ENCODE measurements at places on chromosomes 2 and 18. TPM values are rescaled to one million over a fixed set of nuclear protein-coding genes. Genes with fewer than 3 reads are reported as not detected.
A peak's percentile ranks its signal among the peaks of the same experiment; 100 is the strongest.

DNA sequence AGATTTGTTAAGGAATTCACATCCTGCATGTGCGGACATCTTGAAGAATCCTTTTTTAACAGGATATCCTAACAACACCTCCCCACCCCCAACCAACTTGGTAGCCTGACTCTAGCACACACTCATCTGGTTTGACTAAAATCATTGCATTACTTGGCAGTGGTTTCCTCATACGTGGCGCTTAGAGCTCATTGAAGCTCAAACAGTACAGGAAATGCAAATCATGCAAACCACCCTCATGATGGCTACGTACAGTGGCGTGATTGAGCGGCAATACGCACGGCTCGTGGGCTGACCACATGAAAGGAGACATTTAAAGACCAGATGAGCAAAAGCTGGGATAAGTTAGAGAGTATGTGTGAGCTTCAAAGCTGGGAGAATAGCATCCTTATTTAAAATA lies 336.2 kb downstream of the ZEB2 start:
- no peaks in the 10 kb centered on the region for H3K27me3 ChIP-seq
- H3K27ac ChIP-seq = peak overlapping the region; percentile 81
- peak overlapping the region; percentile 52 for H3K4me3 ChIP-seq
- no peaks in the 10 kb centered on the region for H3K36me3 ChIP-seq
- peak; percentile 89 for DNase-seq

DNA sequence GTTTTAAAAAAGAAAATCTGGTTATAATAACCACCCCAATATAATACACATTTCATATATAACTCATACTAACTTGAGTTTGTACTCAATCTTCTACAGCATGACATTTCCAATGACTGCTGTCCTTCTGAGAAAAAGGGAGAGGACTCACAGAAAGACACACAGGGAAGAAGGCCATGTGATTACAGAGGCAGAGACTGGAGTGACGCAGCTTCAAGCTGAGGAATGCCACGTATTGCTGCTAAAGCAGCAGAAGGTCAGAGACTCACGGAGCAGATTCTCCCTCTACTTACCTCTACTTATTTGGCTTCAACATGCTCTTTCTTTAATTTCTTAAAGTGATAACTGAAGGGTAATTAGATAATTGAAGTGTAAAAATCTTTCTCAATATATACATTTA lies 753.5 kb upstream of the PKDCC start:
- H3K4me1 ChIP-seq = no peaks in the 10 kb centered on the region
- H3K36me3 ChIP-seq = no peaks in the 10 kb centered on the region
- no peak for DNase-seq
- H3K27ac ChIP-seq = no peak overlapping the region
- no peaks in the 10 kb centered on the region for H3K27me3 ChIP-seq

- no peaks in the 10 kb centered on the region for H3K27me3 ChIP-seq
- H3K4me3 ChIP-seq = no peak overlapping the region
- H3K4me1 ChIP-seq = no peaks in the 10 kb centered on the region
Measured at GRCh38 chr18:72742002-72742401, 125.8 kb downstream of the NETO1 start.

DNA sequence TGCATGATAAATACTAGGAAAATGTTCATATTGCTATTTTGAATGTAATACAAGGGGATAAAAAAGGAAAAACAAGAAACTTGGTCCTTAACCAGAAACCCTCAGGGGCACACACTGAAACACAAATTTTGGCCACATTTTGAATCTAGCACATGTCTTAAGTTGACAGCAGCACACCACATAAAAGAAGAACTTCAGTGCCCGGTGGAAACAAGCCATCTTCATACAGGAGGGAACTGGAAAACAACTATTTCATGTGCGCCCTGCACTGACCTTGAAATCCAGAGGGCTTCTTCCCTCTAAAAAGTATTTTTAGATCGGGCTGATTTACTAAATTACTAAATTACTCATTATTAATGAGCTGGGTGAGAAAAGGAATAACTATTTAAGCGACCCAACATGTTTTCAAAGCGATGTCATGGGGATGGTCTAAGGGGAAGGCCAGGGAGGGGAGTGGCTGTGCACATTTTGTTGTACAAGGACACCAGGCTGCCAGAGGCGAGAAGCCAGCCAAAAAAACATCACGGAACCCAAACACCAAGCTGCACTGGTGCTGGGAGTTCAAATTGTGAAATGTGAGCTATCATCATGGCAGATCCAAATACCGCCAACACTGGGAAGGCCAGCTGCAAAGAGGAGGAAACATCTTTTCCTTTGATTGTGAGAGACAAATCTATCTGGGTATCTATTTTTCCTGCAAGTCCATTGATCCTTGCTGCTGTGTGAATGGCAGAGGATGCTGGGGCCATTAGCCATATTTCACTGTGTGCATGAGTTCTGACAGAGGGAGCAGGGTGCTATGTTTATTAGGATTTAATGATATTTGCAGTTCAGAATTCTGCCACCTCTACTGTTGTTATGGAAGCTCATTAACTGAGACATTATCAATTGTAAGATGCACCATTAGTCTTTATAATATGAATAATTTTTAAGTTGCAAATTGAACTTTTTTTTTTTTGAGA lies 150.7 kb upstream of the LMAN1 start:
- H3K4me1 ChIP-seq = no peaks in the 10 kb centered on the region
- no peak for DNase-seq
- H3K27me3 ChIP-seq = peaks cover 10% of the 10 kb centered on the region
- no peak overlapping the region for H3K27ac ChIP-seq
- no peak overlapping the region for H3K4me3 ChIP-seq

DNA sequence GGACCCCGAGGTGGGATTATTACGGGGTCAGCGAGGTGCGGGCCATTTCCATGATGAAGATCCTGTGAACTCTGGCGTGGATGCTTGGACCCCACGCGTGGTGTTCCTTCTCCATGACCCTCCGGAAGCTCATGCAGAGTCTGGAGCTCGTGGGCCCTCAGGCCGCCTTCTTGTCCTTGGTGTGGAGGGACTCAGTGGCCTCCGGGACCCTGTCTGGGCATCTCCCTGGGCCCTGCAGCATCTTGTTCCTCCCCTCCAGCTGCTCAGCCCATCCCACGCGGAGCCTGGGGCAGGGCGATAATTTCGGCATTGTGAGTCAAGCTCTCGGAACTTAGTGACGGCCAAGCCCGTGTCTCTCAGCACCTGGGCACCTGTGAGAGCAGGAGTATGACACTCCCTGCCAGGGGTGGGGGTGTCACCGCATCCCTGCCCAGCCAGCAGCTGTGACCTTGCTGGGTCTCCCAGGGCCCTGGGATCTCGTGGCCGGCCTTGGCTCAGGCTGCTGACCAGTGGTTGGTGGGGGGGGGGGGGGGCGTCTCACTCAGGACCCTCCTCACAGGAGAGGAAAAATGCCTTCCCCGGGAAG lies 24.6 kb downstream of the RTP5 start:
- H3K27me3 ChIP-seq = no peaks in the 10 kb centered on the region
- H3K27ac ChIP-seq = no peak overlapping the region
- peaks cover 7% of the 10 kb centered on the region for H3K4me1 ChIP-seq
- no peak overlapping the region for H3K4me3 ChIP-seq

- H3K27me3 ChIP-seq = no peaks in the 10 kb centered on the region
- peaks cover 71% of the 10 kb centered on the region for H3K4me1 ChIP-seq
- no peak overlapping the region for H3K27ac ChIP-seq
- H3K36me3 ChIP-seq = peaks cover 4% of the 10 kb centered on the region
- no peak overlapping the region for H3K4me3 ChIP-seq
Measured at GRCh38 chr2:12506846-12507245, 209.9 kb upstream of the TRIB2 start.

DNA sequence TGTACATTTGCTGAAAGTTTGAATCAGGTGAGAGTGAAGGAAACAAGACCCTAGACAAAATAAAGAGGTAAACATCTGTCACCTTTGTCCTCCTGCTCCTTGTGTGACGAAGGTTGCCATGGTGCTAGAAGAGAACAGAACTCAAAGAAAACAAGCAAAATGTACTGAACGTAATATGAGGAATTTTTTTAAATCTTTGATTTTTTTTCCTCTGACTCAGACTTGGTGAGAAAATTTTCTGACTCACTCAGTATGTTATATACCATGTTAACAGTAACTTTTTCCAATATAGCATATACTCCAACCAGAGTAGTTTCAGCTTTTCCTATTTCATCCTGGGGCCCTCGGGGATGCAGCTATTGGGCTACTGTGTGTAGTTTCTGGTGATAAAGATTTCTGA lies 2114.6 kb upstream of the PIK3C3 start:
- no peaks in the 10 kb centered on the region for H3K36me3 ChIP-seq
- peaks cover 23% of the 10 kb centered on the region for H3K27me3 ChIP-seq
- H3K4me1 ChIP-seq = no peaks in the 10 kb centered on the region
- DNase-seq = no peak

Gene OTOF
- 0.52 TPM for total RNA-seq

Gene NETO1
- not detected for total RNA-seq

Gene GPR17
- not detected for total RNA-seq

Data from activated naive CD4-positive, alpha-beta T cell treated with anti-CD3 and anti-CD28 coated beads for 36 hours (primary cell).